ENCODE measurements at places on chromosomes 7 and 10. TPM values are rescaled to one million over a fixed set of nuclear protein-coding genes. Genes with fewer than 3 reads are reported as not detected.

GRCh38 chr10:43354879-43355380 lies 16.5 kb upstream of the FXYD4 start:
- no peak overlapping the region for H3K4me3 ChIP-seq
- no peak for DNase-seq
- H3K36me3 ChIP-seq = no peaks in the 10 kb centered on the region
- H3K4me1 ChIP-seq = no peaks in the 10 kb centered on the region
- no peak overlapping the region for H3K27ac ChIP-seq

GRCh38 chr7:70734411-70734810 lies 397.5 kb upstream of the GALNT17 start:
- H3K36me3 ChIP-seq = no peaks in the 10 kb centered on the region
- H3K27ac ChIP-seq = no peak overlapping the region
- no peak for DNase-seq
- H3K4me3 ChIP-seq = no peak overlapping the region

DNA sequence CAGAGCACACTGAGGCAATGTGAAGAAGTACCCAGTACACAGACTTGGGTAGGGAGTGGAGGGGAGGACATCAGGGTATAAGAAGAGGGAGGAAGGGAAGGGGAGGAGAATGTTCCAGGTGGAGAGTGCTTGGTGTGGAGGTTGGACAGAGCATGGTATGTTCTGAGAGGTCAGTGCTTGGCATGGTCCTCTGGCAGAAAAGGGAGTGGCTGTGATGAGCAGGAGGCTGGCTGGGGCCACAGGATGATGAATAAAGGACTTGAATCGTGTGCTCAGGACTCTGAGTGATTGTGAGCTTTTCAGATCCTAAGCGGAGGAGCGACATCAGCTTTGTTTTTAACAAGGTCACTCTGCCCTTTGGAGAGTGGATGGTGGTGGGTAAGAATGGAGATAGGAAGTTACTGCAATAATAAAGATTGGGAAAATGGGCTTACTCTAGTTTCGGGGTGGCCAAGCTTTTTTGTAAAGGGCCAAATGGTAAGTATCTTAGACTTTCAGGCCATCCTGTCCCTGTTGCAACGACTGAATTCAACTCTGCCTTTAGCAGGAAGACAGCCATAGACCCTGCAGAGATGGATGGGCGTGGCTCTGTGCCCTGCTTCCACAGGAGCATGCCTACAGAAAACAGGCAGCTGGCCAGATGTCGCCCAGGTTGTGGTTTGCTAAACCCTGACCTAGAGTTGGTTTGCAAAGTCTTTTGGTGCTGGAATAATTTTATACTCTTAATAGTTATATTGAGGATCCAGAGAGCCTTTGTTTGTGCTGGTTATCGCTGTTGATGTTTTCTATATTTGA lies 8.4 kb downstream of the PPP2R2D start:
- no peak for DNase-seq
- peaks cover 76% of the 10 kb centered on the region for H3K4me1 ChIP-seq
- peak overlapping the region; percentile 70 for H3K27ac ChIP-seq
- no peaks in the 10 kb centered on the region for H3K27me3 ChIP-seq

DNA sequence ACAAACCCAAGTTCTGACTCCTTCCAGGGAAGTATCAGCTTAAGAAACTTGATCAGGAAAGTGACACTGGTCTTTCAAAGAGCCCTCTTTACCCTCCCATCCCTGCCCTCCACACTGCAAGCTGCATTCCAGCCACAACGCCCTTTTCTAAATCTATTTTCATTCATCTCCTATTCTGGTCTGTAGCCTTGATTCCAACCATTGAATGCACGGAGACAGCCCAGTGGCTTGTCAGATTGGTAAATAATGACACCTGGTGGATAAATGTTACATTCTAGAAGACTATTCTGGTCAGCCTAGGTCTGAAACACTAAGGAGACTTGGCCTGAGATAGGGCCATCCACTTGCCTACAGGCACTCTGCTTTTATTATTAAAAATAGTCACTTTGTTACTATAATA lies 20.9 kb downstream of the MORN4 start:
- H3K4me1 ChIP-seq = no peaks in the 10 kb centered on the region
- DNase-seq = no peak
- H3K27ac ChIP-seq = no peak overlapping the region
- no peaks in the 10 kb centered on the region for H3K36me3 ChIP-seq
- no peak overlapping the region for H3K4me3 ChIP-seq
- H3K27me3 ChIP-seq = no peaks in the 10 kb centered on the region

DNA sequence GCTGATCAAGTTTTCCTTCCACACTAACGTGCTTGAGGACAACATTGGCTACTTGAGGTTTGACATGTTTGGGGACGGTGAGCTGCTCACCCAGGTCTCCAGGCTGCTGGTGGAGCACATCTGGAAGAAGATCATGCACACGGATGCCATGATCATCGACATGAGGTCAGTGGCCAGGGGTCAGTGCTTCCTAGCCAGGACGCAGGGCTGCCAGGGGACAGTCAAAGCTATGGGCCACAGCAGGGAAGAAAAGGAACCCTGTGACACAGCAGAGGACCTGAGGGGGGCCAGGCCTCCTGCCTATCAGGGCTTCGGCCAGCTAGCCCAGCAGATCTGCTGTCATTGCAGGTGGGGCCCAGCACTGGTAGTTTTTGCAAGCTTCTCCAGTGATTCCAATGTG lies 5.2 kb downstream of the RBP3 start:
- no peaks in the 10 kb centered on the region for H3K36me3 ChIP-seq
- no peaks in the 10 kb centered on the region for H3K4me1 ChIP-seq
- no peak overlapping the region for H3K27ac ChIP-seq
- no peaks in the 10 kb centered on the region for H3K27me3 ChIP-seq
- no peak for DNase-seq

DNA sequence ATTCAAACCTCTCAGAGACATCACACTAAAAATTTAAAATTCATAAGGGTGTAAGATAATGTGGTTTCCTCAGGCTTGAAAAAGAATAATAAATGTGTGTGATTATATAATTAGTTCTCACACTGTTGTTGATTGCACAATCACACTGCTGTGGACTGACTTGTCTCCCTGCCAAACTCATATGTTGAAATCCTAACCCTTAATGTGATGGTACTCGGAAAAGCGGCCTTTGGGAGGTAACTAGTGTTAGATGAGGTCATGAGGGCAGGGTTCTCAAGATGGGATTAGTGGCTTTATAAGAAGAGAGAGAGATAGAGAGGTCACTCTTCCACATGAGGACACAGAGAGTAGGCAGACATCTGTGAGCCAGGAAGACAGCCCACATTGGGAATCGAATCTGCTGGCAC lies 128.5 kb upstream of the COL1A2 start:
- H3K27me3 ChIP-seq = no peaks in the 10 kb centered on the region
- no peaks in the 10 kb centered on the region for H3K36me3 ChIP-seq
- no peak for DNase-seq
- no peak overlapping the region for H3K27ac ChIP-seq
- H3K4me1 ChIP-seq = no peaks in the 10 kb centered on the region

DNA sequence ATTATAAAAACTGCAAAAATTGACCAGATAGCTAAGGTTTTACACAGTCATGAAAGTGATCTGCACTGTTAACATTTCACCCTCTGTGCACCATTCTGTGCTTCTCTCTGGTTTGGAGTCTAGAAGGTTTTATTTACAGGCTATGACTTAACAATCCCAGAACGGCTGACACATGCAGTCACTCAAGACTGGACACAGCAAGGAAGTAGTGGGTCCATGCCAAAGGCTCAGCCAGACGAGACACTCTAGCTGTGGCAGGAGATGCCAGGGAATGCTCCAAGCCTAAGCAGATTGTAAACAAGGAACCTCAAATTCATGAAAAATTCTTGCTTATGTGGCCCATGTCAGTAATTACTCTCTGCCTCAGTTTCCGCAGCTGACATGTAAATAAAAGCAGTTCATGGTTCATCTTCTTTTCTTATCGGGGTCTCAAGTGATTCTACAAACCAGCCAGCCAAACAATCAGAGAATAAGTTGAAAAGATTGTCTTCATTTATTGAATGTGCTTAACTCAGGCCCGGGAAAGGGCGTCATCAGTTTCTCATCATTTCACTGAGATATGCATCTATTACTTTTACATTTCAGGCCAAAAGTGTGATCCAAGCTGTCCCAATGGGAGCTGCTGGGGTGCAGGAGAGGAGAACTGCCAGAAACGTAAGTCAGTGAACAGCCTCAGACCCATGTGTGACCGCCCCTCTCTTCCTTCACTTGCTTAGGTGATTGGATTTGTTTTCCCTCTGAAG lies 132.1 kb downstream of the EGFR start:
- no peaks in the 10 kb centered on the region for H3K27me3 ChIP-seq
- no peaks in the 10 kb centered on the region for H3K4me1 ChIP-seq
- no peak overlapping the region for H3K27ac ChIP-seq
- no peak overlapping the region for H3K4me3 ChIP-seq

DNA sequence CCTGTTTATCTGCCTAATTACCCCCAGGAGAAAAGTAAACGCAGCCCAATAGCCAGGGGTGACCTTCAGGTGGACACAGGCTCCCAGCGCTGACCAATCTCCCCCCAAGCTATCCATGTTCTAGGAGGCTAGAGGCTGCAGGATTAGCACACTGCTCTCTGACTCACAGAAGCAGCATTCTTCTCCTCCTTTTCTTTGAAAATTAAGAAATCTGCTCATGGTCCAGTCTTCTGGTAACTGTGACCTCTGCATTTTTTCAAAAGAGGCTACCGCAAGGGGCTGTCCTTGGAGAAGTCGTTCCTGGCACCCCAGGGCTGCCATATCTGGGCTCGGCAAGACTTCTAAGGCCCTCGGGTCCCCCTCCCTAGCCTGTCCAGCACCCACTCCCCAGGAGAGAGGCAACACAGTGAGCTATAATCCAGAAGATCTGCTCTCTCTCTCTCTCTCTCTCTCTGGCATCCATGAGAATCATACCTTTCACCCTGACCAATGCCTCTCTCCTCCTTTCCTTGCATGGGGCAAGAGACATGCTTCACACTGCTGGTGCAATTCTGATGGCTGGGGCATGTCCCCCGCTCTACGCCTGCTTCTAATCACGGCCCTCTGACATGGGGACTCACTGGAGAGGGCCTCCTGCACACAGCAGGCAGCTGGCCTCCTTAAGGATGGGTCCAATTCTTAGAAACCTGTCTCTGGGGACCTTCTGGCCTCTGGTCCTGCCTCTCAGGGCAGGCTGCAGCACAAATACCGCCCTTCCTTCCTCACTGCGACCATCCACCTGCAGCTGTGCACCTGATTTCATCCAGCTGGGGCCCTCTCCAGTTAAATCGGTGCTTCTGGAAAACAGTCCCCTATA lies 27.3 kb downstream of the ANXA11 start:
- no peak overlapping the region for H3K4me3 ChIP-seq
- H3K4me1 ChIP-seq = no peaks in the 10 kb centered on the region
- H3K36me3 ChIP-seq = peaks cover 6% of the 10 kb centered on the region
- no peaks in the 10 kb centered on the region for H3K27me3 ChIP-seq
- no peak overlapping the region for H3K27ac ChIP-seq
- DNase-seq = no peak

- DNase-seq = no peak
- no peaks in the 10 kb centered on the region for H3K27me3 ChIP-seq
- H3K36me3 ChIP-seq = no peaks in the 10 kb centered on the region
These were observed 865.2 kb upstream of the GHITM start for GRCh38 chr10:83274088-83274487.

- no peaks in the 10 kb centered on the region for H3K27me3 ChIP-seq
- H3K36me3 ChIP-seq = no peaks in the 10 kb centered on the region
- no peak for DNase-seq
- H3K27ac ChIP-seq = no peak overlapping the region
- H3K4me1 ChIP-seq = no peaks in the 10 kb centered on the region
- no peak overlapping the region for H3K4me3 ChIP-seq
These were observed 23.6 kb downstream of the CFAP46 start for GRCh38 chr10:132918617-132919373.

The MTERF1 gene
- 32.7 TPM for total RNA-seq

The TDRD1 gene
- 0.35 TPM for total RNA-seq

All from naive thymus-derived CD4-positive, alpha-beta T cell (primary cell).